ENCODE measurements at places on chromosomes 7 and 10.
A peak's percentile ranks its signal among the peaks of the same experiment; 100 is the strongest.

GRCh38 chr10:55369670-55370420 is 568.8 kb upstream of the PCDH15 start:
- DNase-seq = peak; percentile 10

- DNase-seq = peak; percentile 6
These were observed 147.2 kb downstream of the TMEM178B start for GRCh38 chr7:141221007-141221612.

GRCh38 chr7:43824963-43825362 is 44.4 kb downstream of the MRPS24 start:
- DNase-seq = no peak

- no peak for DNase-seq
These were observed 128.4 kb upstream of the RSU1 start for GRCh38 chr10:16945593-16945992.

DNA sequence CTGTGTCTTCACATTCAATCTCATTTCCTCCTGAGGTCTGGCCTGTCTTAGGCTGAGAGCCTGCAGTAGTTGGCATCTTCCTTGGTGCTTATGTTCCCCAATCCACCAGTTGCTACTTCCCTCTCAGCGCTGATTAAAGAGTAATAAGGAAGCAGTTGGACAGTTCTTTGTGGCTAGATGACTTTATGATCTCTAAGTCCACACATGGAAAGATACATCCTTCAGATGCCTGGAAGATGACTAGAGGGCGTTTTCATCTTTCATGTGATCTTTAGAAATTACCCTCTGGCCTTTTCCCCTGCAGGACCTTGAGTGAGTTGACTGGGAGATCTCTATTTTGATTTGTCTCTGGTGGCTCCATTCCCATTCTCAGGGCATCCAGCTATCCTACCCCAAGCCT is 204.5 kb downstream of the GRM3 start:
- DNase-seq = no peak

DNA sequence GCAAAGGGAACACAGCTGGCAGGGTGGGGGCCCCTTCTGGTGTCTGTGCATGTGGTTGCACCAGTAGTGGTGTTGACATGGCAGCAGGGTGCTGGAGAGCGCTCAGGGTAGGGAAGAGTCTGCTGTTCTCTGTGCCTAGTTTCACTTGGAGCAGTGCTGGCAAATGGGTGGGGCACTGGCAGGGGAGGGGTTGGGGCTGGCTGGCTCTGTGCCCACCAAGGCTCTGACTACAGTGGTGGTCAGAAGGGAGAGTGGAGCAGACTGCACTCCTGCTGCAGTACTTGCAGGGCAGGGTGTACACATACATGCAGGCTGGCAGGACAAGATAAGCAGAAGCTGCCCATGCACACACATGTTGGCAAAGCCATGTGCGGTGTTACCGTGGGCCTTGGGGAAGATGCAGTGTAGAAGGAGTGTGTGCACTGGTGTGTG is 18.2 kb downstream of the FAM25A start:
- no peak for DNase-seq

- peak; percentile 68 for DNase-seq
These were observed 113.2 kb upstream of the INHBA start for GRCh38 chr7:41816111-41816510.

GRCh38 chr7:158830211-158830723 is 958 bp upstream of the ESYT2 start:
- DNase-seq = no peak

All from choroid plexus epithelial cell (primary cell).